ENCODE measurements at places on chromosomes 6 and 20. TPM values are rescaled to one million over a fixed set of nuclear protein-coding genes. Genes with fewer than 3 reads are reported as not detected.

- DNase-seq: no peak
These were observed 155.9 kb downstream of the NRN1 start for GRCh38 chr6:5850848-5851255.

- DNase-seq: no peak
These were observed at the start of gene SLC22A2 for GRCh38 chr6:160258346-160259142. Gene SLC22A2, minus strand, starts transcription at chr6:160258821. Its CDS starts 64 bp downstream, at chr6:160258757.

GRCh38 chr6:84657486-84657885 lies 106.9 kb downstream of the TBX18 start:
- DNase-seq: no peak

- DNase-seq: peak; percentile 3
These were observed 51.6 kb upstream of the CHD6 start for GRCh38 chr20:41669708-41670263.

DNA sequence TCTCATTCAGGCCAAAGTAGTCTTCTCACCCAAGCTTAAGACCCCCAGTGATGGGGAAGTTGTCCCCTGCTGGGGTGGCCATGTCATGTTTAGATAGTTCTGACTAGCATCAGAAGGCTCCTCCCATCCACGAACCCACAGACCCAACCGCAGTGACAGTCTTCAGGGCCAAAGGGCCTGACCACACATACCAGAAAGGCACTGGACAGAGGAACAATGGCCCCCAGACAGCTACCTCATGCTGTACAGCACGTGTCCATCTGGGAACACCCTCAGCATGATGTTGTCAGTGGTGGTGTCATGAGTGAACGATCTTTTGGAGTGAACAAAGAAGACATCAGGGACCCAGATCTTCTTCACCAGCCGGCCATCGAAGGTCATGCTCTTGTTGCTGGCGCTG lies 46.3 kb downstream of the GABRR2 start:
- no peak for DNase-seq

GRCh38 chr6:87879132-87879861 lies 168.3 kb upstream of the SPACA1 start:
- DNase-seq: no peak

GRCh38 chr20:11267762-11268335 lies 594.0 kb upstream of the JAG1 start:
- DNase-seq: no peak

DNA sequence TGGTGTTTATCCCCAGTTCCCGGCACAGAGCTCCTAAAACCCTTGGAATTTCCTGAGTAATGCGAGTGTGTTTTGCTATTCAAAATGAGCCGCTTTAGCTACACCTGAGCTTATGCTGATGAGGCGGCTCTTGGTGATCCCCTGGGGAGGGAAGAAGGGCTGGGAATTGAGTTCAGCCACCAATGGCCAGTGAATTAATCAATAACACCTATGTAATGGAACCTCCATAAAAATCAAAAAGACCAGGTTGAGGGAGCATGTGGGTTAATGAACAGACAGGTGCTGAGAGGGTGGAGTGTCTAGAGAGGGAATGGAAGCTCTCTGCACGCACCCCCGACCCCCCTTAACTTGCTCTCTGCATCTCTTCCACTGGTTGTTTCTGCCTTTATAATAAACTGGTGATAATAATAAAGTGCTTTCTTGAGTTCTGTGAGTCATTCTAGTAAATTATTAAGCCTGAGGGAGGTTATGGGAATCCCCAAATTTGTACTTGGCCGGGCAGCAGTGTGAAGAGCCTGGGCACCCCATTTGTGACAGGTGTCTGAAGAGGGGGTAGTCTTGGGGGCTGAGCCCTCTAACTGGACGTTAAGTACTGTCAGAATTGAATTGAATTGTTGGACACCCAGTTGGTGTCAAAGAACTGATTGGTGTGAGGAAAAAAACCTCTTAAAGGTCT lies 24.6 kb upstream of the SERPINB1 start:
- no peak for DNase-seq

DNA sequence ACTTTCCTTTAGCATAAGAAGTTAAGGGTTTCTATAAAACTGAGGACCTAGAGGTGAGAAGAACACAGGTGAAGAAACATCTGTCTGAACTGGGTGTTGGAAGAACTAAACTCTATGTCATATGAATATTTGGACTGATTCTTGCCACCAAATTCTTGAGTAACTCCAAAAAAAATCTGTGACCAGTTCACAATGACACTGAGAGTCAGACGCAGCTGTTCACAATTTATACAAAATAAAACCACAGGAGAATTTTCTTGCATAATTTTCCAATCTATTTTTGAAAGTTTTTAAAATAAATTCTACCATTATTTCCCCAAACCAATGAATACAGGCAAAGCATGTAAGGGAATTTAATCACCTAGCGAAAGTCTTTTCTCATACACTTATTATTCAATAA lies 148.1 kb upstream of the TCF21 start:
- DNase-seq: no peak

DNA sequence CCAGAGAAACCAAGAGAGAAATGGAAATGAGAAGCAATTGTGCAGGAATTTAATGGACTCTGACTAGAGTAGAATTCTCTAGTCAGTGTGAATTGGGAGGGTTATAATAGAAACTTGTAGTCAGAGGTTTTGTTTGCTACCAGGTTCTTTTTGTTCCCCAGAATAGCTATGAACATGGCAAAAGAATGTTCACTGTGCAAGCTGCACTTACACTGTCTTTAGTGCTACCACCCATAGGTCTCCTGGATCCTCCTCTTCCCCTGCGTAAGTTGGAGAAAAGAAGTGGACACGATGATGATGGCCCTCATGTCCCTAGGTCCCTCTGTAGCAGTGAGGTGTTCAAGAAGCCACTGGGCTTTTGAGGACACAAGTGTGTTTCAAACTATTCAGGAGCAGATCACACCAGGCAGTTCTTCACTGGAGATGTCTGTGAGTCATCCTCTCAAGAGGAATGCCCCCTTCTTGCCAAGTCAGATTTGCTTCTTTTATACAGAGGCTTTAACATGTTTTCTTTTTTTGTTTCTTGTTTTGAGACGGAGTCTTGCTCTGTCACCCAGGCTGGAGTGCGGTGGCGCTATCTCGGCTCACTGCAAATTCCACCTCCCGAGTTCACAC lies 47.6 kb upstream of the SMIM8 start:
- DNase-seq: peak; percentile 84

DNA sequence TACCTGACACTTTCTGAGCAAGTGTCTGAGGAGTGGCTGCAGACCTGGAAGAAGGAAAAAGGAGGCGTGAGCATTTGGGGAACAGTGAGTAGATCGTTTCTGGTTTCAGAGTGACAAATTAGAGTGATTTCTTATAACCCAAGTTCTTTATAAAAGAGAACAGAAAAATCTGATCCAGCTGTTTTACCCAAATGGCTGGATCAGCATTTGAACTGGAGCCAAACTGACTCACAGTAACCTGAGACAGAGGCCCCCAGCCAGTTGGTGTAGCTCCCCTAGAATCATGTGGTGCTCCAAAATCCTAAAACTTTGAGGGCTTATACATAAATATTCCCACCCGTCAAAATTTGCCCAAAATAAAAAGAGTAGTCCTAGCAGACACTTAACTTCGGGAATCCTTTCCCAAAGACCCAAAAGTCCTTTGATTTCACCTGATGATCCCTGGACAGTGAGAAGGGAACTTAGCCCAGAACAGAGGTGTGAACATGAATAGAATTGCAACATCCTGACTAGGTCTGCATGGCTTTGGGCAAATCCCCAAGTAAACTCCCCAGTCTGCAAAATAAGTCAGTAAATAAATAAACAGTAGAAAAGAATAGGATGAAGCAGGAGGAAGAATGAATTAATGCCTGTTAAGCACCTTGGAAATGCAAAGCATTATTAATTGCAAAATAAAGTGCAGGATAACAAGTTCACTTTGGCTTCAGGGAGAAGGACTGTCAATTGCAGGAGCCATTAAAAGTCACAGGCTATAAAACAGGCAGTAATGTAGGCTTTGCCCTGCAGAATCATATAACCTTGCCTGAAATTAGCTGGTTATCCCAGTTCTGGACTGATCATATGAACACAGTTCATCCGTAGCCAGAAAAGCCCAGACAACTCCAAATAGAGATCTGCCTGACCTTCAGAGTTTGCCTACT lies 262.0 kb upstream of the JARID2 start:
- DNase-seq: peak; percentile 29

BCKDHB gene
- 33.8 TPM for polyA plus RNA-seq

KCNB1 gene
- polyA plus RNA-seq: not detected

ID4 gene
- 29.1 TPM for polyA plus RNA-seq

SLC44A4 gene
- not detected for polyA plus RNA-seq

TTLL9 gene
- not detected for polyA plus RNA-seq

PARD6B gene
- polyA plus RNA-seq: 0.34 TPM

Data from GM23248 (cell line).